ENCODE measurements at places on chromosomes 16 and 17.

- no peak for DNase-seq
Measured at GRCh38 chr16:67163999-67164558, 466 bp upstream of the HSF4 start.

DNA sequence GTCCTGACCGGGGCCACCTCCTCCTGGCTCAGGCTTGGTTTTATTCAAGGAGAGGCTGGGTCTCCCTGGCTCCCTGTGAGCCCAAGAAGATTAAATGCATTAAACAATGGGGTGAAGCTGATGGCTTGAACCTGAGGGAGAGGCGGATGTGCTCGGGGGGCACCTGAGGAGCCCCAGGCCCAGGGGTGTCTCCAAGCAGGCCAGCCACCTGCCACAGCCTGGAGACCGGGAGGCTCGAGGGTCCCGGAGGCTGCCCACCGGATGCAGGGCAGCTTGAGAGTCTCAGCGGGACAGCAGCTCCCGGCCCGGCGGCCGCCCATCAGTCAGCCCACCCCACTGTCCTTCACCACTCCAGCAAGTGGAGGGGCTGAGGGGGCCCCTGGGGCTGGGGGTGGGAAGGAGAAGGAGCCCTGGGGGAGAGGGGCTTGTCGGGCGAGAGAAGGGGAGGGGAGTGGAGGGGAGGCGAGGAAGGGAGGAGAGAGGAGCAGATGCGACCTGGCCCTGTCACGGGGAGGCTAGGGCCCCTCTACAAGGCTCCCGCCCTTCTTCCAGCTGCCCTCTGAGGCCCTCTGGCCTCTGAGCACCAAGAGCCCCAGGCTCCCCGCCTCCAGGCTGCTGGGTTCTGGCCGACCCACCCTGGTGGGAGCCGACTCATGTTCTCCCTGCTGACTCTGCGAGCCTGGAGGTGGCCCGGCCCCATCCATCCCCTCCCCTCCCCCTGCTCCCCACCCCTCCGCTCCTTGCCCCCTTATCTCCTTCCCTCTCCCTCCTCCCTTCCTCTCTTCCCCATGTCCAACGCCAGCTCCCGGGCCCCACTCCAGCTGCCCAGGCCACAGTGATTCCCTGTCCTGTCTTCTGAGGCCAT lies 13.2 kb downstream of the CD7 start:
- no peak for DNase-seq

DNA sequence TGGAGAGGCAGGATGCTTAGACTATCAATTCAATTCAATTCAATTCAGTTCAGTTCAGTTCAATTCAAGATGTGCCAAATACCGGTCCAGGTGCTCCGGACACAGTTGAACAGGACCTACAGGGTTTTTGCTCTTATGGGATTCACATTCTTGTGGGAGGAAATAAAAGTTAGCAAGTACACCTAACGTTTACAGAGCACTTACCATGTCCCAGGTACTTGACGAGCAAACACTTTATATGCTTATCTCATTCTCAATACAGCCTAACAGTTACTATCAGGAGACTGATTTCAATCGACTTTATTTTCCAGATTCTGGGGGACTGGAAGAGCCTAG lies 467 bp upstream of the GDE1 start:
- DNase-seq = no peak

DNA sequence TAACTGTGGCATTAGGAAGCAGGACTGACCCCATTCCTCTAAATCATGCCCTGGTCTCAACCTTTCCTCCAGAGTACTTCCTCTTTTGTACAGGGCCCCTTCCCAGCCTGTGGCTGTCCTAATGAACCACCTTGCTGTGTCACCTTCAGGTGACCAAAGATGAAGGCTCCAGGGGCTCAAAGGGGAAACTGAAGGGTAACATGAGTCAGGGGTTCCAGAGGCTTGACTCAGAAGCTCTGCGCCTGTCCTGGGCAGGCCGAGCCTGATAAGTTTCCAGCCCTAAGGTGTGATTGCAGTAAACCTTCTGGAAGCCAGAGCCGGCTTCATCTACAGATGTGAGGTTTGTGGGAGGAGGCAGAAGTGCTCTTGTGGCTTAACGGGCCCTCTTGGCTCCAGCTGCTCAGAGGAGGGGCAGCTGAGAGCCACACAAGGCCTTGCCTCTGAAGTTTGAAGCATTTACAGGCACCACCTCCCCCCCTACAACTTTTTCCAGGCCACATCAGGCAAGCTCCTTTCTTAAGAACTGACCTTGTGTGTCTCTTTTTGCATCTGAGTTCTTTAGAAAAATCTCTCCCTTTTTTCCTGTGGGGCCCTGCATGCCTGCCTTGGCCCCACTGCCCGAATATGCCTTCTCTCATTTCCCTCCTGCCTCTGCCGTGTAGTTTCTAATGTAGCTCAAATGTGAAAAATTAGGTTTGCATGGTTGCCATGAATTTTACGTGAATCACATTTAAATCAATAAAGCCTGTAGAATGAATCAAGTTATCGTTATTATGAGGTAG lies 149.9 kb downstream of the CLEC16A start:
- no peak for DNase-seq

- no peak for DNase-seq
Measured at GRCh38 chr16:77689971-77690370, 32.3 kb upstream of the NUDT7 start.

- no peak for DNase-seq
Measured at GRCh38 chr16:2226245-2226793, 2.9 kb downstream of the E4F1 start.

GRCh38 chr17:79399610-79400144 lies 211.2 kb downstream of the RBFOX3 start:
- no peak for DNase-seq

GRCh38 chr17:17140590-17140980 lies 65.5 kb downstream of the PLD6 start:
- DNase-seq = no peak
